Activated T-cell treated with anti-CD3 and anti-CD28 coated beads for 1 hour (primary cell): ENCODE measurements at places on chromosomes 7 and 10.

DNA sequence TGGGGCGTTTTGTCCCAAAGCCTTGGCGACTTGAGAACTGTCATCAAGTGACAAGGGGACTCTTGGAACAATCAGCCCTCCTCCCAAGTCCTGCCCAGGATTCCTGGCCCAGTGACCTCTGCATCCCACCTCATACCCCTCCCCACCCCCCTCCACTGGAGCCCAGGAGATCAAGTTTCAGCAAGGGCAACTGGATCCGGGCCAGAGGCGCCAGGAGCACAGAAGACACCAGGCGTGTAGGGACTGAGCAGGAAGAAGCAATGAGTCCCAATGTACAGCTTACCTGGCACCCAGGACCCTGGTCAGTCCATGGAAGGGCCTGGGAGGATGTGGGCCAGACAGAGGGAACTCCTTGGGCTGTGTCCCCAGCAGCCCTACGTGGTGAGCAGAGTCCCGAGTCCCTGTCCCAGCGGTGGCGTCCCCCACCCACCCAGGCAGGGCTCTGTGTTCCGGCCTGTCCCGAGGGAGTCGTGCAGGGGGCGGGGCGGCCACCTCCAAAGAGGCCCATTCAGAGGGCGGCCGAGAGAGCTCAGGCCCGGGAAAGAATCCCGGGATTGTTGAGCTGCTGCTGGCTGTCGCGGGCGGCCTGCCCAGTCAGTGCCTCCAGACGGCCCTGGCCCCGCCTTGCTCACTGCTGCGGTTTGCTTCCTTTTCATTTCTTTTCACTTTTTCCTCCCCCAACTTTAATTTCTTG is 254.1 kb downstream of the TNS3 start:
- no peak for DNase-seq

- no peak for DNase-seq
These were observed 462.7 kb downstream of the SUGCT start for GRCh38 chr7:40597517-40597916.

DNA sequence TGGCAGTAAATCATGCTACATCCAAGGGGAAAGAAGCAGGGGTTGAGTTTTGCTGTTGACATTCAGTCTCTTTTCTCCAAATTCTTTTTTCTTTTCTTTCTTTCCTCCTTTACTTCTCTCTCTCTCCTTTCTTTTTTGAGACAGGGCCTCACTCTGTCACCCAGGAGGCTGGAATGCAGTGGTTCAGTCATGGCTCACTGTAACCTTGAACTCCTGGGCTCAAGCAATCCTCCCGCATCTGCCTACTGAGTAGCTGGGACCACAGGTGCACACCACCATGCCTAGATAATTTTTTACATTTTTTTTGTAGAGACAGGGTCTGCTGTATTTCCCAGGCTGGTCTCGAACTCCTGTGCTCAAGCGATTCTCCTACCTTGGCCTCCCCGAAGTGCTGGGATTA is 35.2 kb downstream of the SBDS start:
- no peak for DNase-seq

- no peak for DNase-seq
These were observed 604.8 kb upstream of the IGFBP3 start for GRCh38 chr7:46525876-46526275.

- DNase-seq = no peak
These were observed 31.9 kb downstream of the ANXA11 start for GRCh38 chr10:80173466-80173865.

DNA sequence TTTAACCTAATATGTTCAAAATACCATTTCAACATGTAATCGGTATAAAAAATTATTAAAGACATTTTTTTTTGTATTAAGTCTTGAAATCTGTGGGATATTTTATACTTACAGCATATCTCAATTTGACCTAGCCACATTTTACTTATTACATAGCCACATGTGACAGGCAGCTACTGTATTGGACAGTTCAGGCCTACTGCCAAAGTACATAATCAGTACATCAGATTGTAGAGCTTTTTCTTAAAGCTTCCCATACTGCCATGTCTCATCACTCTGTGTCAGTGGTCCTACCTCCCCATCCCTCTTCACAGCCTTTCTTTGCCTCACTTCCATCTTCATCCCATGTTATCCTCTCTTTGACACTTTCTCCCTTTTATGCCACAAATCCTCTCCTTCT is 43.0 kb downstream of the LOXL4 start:
- no peak for DNase-seq

DNA sequence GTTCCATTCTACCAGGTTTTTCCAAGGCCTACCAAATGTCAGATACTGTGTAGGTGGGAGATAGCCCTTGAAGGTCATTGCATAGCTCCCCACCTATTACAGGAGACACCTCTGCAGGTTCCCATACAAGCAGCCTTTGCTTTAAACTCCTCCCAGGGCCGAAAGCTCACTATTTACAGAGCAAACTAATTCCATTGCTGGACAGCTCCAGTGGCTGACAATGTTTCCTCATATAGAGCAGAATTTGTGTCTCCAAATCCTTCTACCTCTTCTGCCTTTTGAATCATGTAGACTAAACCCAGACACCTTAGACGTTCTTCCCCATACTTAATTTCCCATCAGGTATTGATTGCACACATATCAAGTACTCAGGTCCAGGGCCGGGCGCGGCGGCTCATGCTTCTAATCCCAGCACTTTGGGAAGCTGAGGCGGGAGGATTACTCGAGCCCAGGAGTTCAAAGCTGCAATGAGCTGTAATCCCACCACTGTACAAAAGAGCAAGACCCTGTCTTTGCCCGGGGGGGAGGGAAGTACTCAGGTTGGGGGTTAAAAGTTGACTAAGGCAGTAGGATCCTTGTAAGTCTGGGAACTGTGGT is 2.1 kb downstream of the CNNM1 start:
- no peak for DNase-seq

GRCh38 chr7:44561962-44562621 is 11.6 kb downstream of the DDX56 start:
- no peak for DNase-seq

DNA sequence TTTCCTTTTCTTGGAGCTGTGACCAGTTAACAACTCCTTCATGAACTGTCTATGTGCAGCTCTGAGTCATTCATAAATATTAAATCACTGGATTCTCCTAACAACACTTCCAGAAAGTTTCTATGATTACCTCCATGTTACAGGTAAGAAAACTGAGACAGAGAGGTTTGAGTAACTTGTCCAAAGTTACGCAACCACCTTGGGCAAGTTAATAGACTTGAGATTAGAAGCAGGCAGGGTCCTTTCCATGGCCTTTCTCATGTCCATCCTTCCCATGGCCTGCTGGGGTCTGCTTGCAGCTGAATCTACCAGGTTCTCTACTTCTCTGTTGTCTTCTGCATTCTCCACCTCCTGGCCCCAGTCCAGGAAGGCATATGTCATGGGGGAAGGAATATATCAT is 648.8 kb upstream of the MKI67 start:
- no peak for DNase-seq

DNA sequence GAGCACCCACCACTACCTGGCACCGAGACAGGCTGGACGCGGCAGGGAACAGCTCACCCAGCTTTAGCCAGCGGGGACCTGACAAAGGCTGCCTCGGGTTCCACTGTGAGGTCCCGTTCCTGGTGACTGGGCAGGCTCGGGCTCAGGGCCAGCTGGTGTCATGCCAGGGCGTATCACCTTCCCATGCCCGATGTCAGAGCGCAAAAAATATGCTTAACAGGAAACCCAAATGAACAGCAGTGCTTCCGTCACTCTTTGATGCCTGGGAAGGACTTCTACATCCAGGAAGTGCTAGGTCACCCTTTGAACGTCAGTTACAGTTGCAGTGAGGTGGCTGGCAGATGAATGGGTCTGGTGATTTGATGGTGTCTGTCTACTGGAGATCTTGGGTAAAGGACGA is 106.0 kb downstream of the ADARB2 start:
- no peak for DNase-seq

DNA sequence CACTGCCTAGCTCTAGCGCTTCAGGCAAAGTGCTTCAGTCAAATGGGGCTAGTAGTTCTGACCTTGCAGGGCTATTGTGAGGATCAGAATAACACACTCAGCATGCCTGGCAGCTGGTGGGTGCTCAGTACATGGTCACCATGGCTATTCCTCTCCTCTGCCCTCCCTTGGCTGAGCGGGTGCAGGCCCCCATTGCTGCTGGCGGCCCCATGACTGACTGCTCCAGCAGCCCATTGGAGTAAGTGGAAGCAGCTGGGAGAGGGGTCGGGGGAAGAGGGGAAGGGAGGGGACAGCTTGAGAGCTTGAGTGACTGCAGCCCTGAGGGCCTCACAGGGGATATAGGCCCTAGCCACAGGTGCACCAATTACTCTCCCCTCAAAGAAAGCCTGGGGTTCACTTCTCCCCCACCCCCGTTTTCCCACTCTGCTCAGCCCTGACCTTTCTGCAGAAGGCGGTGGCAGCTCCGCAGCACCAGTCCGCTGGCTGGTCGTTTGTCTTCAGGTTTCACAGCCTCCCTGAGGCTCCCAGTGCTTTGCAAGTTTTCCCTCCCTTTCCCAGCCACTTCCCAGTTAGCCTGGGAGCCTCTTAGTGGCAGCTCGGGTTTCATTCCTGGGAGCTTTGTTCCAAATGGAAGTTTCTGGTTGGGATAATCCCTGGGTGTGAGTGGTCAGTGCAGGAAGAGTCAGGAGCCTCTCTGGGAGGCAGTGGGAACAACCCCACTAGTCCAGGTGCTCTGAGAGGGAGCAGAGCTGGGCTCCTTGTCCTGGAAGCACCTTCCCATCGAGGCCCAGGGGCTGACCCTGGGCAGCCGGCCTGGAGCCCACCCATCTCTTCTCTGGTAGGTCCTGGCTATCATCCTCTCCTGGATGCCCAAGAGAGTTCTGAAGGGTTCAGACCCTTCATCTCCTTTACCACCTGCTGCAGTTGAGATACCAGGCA is 16.3 kb downstream of the FGF8 start:
- DNase-seq = no peak

DNA sequence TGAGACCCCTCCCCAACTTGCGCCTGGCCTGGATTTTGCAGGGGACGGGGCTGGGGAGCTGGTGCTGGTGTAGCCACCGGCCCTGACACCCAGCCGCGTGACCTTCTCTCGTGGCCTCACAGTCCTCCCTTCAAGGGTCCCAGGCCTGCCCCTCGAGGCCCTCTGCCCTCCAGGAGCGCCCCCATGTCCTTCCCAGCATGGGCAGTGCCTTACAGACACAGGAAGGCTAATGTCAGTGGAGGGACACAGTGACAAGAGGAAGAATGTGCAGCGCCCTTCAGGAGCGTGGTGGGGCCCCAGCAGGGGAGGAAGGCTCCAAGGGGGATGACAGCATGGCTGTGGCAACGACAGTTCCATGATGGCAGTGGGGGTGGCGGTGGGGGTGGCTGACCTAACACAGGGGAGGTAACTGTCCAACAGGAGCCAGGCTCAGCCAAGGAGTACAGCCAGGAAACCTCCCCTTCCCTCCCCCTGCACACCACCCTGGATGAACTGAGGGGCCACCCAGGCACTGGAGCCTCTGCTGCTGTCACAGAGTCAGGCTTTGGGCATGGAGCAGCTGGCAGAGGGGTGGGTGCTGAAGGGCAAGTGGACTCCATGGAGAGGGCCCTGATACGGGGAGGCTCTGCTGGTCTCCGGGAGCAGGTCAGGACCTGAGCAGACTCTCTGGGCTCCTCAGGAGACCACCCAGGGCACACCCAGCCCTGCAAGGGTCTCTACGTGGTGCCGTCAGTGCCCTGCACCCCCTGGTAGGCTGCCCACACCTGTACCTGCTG is 76.0 kb upstream of the RET start:
- DNase-seq = no peak

GRCh38 chr7:30699706-30700495 is 17.6 kb upstream of the CRHR2 start:
- DNase-seq = no peak

- DNase-seq = no peak
These were observed 2.3 kb downstream of the HOXA10 start for GRCh38 chr7:27171637-27172314.
